ENCODE measurements at places on chromosomes 1 and 21. TPM values are rescaled to one million over a fixed set of nuclear protein-coding genes. Genes with fewer than 3 reads are reported as not detected.

The PGLYRP3 gene
- total RNA-seq: not detected

The VCAM1 gene
- total RNA-seq: 0.05 TPM

The FAM72D gene
- 4.5 TPM for total RNA-seq

The FAM151A gene
- total RNA-seq: 0.26 TPM

The NBPF4 gene
- 0.08 TPM for total RNA-seq

The SPAG17 gene
- total RNA-seq: not detected
